T-cell (primary cell): ENCODE measurements at places on chromosomes 12 and 14. TPM values are rescaled to one million over a fixed set of nuclear protein-coding genes. Genes with fewer than 3 reads are reported as not detected.

NUDT4 gene
- total RNA-seq, result 46.0 TPM

RIN3 gene
- total RNA-seq, result 97.0 TPM

TAS2R46 gene
- 1.4 TPM for total RNA-seq

KIF21A gene
- 19.6 TPM for total RNA-seq

EMC9 gene
- total RNA-seq, result 9.3 TPM

ADAMTS20 gene
- total RNA-seq, result not detected

PPM1H gene
- total RNA-seq, result 0.32 TPM

DPF3 gene
- total RNA-seq, result 0.54 TPM

CD69 gene
- total RNA-seq, result 39.2 TPM

TBPL2 gene
- total RNA-seq, result not detected

ADAM21 gene
- total RNA-seq, result not detected

GRCh38 chr14:50726372-50727107 is 58.4 kb upstream of the SAV1 start:
- no peak for DNase-seq

DNA sequence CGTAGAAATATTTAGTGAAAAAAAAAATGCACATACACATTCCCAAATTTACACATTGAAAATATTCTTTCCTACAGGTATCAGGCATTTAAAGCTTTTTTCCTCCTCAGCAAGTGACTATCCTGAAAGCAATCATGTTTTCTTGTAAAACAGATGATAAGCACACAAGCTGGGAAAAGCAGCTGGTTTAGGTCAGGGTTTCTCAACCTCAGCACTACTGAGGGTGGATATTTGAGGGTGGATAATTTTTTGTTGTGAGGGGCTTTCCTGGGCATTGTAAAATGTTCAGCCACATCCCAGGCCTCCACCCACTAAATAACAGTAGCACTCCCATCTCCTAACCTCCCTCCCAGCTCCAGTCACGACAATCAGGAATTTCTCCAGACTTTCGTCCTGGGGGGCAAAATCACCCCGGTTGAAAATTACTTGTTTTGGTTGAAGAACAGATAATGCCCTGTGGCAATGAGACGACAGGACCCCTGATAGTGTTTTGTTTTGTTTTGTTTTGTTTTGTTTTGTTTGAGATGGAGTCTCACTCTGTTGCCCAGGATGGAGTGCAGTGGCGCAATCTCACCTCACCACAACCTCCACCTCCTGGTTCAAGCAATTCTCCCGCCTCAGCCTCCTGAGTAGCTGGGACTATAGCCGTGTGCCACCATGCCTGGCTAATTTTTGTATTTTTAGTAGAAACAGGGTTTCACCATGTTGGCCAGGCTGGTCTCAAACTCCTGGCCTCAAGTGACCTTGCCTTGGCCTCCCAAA is 15.0 kb upstream of the NT5DC3 start:
- DNase-seq, result no peak

- DNase-seq, result no peak
These were observed 353.0 kb downstream of the CCDC91 start for GRCh38 chr12:28543021-28543890.

- DNase-seq, result peak; percentile 33
These were observed 17.4 kb upstream of the B4GALNT3 start for GRCh38 chr12:442235-442884.

DNA sequence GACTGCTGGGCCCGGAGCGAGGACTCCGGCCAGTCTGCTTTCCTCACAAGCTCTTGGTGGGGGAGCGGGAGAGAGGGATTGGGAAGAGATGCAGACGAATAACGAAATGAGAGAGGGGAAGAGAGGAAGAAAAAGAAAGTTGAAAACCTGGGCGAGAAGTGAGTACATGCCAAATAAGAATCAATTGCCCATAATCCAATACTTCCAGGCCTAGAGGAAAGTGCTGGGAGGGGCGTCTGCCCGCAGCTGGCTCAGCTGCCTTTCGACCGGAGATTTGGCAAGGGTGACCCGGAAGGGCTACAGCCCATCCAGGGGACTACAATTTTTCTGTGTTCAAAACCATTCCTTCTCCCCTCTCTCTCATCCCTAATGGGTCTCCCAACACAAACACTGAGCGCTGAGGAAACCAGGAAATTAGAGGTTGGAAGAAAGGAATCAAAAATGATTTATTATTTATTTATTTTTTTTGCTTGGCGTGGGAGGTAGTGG is 4.9 kb downstream of the NKX2-1 start:
- no peak for DNase-seq

DNA sequence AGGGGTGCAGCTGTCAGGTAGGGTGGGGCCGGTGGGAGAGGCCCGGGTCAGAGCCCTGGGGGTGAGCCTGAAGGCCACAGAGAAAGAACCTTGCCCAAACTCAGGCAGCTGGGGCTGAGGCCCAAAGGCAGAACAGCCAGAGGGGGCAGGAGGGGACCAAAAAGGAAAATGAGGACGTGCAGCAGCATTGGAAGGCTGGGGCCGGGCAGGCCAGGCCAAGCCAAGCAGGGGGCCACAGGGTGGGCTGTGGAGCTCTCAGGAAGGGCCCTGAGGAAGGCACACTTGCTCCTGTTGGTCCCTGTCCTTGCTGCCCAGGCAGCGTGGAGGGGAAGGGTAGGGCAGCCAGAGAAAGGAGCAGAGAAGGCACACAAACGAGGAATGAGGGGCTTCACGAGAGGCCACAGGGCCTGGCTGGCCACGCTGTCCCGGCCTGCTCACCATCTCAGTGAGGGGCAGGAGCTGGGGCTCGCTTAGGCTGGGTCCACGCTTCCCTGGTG is 10.5 kb downstream of the MMP14 start:
- no peak for DNase-seq

GRCh38 chr14:39203659-39204606 is 28.9 kb downstream of the PNN start:
- DNase-seq, result no peak

- no peak for DNase-seq
These were observed 71.5 kb upstream of the FOXG1 start for GRCh38 chr14:28695109-28695508.

DNA sequence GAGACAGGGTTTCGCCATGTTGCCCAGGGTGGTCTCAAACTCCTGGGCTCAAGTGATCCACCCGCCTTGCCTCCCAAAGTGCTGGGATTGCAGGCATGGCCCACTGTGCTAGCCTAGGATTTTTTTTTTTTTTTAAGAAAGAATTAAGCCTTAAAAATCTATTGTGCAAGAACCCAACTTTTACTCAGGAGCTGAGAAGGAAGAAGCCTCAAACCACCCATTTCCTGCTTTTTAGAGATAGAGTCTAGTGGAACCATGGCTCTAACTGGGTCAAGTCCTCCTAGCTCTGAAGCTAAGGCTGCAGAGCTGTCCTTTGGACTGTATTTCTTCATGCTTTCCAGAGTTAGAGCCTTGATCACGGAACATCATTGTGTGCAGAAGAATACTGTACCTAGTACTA is 1.3 kb upstream of the TSFM start:
- no peak for DNase-seq

GRCh38 chr14:68938271-68939150 is 40.6 kb downstream of the ACTN1 start:
- DNase-seq, result no peak

DNA sequence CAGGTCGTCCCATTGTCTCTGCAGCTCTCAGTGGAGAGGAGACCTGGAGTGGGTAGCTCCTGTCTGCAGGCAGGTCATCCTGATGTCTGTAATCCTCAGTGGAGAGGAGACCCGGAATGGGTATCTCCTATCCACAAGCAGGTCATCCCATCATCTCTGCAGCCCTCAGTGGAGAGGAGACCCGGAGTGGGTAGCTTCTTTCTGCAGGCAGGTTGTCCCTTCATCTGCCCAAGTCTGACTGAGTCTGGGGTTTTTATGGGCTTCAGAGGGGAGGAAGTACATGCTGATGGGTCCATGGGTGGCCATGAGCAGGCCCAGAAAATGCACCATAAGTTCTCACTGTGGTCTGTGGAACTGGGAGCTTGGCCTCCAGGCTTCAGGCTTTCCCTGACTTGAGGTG is 28.9 kb upstream of the PAPLN start:
- no peak for DNase-seq

DNA sequence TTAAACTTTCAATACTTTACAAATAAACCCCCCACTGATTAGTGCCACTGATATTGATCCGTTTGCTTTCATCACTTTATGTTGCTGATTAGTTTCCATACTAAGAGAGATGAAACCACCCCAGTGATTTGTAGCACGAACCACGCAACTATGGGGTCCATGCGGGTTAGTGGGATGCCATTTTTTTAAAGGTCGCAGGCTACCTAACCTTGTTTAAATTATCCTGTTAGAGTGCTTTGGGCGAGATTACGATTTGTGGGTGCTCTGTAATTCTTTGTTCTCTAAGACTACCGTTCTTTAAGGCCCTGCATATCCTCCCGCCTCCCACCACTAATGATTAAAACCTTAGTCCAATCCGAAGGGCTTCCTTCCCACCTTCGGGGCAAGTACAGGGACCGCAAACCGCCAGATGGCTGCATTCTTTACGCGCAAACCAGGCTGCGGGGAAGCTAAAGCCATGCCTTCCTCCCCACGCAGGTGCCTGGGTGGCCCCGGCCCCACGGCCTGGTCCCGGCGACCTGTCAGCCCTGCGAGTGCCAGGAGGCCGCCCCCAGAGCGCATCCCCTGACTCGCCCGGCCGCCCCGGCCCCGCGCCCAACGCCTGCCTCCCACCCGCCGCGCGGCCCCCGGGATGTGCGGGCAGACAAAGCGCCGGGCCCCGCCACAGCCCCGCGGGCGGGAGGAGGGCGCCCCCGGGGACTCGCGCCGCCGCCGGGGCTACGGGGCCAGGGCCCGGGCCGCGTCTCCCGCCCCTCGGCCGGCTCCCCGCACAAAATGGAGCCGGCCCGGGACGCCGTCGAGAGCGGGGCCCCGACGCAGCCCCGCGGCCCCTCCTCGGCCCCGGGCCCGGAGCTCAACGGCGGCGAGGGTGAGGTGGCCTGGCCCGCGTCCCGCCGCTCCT is 759 bp downstream of the NFYB start:
- DNase-seq, result peak; percentile 19

DNA sequence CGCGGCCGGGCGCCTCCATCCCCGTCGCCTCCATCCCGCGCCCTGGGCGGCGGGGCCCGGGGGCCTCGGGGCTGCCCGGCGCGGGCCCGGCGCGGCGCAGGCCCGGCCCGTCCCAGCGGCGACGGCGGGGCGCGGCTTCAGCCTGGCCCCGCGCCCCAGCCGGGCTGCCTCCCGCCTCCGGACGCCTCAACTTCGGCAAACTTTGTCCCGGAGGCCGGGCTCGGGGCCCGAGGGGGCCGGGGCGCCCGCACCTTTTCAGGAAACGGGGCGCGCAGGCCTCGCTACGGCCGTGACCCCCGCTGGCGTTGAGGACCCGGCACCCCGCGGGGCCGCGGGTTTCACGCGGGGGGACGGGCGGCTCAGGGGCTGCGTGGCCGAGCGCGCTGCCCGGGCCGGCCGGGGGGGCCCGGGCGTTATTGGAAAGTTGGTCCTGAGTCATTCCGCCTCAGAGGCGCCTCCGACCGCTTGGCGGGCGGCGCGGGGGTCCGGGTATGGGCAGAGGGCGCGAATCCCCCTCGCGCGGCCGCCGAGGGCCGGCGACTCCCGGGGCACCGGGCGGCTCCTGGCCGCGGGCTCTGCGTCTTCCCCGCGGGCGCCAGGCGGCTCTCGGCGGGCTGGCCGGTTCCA is 575 bp downstream of the TRAF3 start:
- DNase-seq, result peak; percentile 26

DNA sequence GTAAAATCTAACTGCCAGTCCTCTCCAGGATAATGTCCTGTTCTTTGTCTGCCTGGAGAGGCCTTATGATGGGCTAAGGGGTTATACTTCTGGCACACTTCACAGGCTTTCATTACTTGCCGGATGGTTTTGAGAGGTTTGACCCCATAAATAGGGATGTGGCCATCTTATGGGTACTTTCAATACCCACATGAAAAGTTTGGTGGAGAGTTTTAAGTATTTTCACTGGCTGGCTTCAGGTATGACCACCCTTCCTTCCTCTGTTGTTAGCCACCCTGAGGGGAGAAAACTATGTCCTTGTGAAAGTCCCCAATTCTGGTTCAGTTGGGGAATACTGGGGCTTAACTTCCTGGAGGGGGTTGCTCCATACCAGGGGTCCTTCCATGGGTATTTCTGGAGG is 54.8 kb downstream of the ASCL4 start:
- no peak for DNase-seq

GRCh38 chr12:12384571-12385340 is 27.9 kb downstream of the BORCS5 start:
- peak; percentile 17 for DNase-seq

- no peak for DNase-seq
These were observed 9.0 kb downstream of the FRMD6 start for GRCh38 chr14:51660741-51661140.

DNA sequence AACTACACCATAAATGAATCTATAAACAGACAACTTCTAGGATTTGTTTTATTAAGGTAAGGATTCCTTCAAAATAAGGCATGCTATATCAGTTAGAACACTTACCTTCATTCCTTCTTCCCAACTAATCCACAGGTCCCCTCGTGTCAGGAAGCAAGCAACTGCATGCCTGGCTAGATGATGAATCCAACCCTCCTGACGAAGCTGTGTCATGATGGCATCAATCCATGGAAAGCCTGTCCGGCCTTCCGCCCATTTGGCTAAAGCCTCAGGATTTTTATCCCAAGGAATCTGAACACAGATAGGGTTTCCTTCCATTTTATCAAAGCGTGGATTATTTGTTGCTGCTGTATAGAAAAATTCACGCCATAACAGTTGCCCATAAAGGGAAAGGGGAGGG is 12.5 kb upstream of the MTERF2 start:
- no peak for DNase-seq

DNA sequence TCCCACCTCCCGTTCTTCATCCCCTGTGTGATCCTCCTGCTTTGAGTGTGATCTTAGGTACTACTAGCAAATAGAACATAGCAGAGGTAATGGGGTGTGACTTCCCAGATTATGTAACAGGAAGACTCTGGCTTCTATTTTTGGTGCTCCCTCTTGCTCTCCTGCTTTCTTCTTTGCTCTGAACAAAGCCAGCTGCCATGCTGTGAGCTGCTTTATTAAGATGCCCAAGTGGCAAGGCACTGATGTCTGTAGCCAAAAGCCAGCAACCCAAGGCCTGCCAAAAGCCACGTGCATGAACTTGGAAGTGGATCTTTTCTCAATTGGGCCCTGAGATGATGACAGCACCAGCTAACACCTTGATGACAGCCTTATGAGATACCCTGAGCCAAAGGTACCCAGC is 5.8 kb upstream of the MFAP5 start:
- no peak for DNase-seq

- DNase-seq, result no peak
These were observed 228.0 kb downstream of the MON2 start for GRCh38 chr12:62694632-62695031.

GRCh38 chr14:32865827-32866376 is 72.8 kb upstream of the NPAS3 start:
- DNase-seq, result no peak
